Cardiac septum (tissue), 1 donor: ENCODE measurements at places on chromosomes 7 and 10. TPM values are rescaled to one million over a fixed set of nuclear protein-coding genes. Genes with fewer than 3 reads are reported as not detected.
A peak's percentile ranks its signal among the peaks of the same experiment; 100 is the strongest.

DNA sequence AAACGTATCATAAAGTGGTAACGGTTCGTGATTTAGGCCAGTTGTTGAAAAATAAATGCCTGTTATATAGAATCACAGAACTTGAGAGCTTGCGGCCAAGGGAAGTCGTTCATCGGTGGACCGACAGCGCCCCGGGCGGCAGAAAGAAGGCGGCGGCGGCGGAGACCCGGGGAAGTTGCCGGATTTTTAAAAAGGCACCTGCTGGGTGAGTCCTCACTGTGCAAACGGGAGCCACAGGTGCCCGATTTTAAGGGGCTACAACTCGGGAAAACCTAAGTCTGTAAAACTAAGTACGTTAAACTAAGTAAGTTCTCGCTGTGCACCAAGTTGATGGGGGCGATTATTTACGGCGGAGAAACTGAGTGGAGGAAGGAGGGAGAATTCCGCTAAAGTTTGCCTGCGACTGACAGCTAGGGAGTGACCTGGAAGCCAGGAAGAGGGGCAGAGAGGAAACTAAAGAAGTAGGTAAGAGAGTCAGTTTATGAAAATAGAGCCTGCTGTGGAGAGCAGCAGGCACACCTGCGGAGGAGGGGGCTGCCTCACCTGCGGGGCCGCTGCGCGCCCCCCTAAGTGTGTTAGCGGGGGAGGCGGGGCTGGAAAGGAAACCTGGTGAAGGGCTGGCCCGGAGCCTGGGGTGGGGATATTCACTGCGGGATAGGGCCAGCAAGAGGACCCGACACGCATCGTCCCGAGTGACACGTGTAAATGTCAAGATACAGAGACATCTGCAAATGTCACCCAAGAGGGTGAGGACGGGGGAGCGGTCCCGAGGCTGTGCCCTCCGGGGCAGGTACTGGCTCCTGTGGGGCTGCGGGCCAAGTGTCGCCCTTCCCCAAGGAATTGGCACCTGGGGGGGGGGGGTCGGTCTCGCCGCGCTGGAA, 996 bp downstream of the ADAM12 start:
- no peak for DNase-seq

Gene CALHM3
- not detected for total RNA-seq

Gene CALHM1
- total RNA-seq = not detected

DNA sequence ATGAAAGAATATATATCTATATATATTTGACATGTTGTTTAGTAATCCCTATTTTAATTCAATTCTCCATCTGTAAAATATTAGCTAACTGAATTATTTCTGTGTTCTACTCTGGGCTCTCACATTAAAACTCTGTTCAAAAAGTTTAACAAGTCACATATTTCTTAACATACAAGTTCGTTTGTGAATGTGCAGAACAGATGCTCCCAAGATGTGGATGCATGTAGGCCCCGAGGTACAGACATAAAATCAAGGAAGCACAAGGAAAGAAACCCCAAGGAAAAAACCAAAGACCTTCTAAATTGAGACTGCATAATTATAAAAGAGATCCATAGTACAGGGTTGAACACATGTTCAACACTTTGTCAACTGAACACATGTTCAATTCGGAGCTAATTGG, 175.1 kb downstream of the LRRTM3 start:
- no peak for DNase-seq

DNA sequence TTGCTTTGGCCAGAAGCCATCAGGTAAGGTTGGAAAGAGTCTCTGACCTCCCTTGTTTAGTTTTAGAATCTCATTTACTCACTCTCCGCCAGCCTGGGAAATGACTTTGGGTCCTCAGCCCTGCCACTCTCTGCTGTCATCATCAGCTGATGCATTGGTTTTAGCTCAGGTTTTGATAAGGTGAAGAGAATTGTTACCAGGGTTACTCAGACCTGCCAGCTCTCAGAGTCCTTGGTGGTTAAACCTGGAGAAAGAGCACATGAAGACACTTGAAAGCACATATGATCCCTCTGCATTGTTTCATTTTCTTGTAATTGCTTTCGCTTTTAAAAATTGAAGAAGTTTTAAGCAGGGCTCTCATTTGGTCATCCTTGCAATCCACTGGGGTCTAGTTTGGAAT, 4.0 kb upstream of the CROT start:
- DNase-seq = no peak

DNA sequence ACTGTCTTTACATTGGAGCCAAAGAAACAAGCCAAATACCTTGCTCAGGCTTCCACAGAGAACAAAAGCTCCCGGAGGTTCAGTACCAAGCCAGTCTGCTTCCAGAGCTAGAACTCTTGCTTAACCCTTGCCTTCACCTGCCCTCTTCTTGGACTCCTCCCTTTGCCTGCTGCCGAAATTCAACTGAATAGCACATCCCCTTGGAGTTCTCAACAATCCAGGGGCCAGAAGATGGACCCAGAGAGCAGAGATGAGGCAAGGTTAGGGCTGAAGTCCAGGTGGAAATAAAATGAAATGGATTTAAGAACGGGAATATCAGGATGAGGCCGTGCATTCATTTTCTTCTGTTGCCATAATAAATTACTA, 876 bp upstream of the PIK3AP1 start:
- DNase-seq = no peak

DNA sequence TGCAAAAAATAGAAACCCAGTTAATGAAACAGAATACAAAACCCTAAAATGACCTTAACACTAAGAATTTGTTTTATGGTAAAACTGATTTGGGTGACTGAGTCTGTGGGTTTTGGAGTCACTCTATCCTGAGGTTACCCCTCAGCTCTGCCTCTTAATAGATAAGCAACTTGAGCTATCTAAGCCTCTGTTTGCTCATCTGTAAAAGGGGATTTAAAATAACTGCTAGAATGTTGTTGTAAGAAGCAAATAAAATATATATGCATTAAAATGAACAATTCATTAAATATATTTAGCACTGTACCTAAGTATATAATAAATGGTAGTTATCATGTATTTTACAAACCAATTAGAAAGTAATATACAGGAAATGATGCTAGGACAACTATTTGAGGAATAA, 115.4 kb downstream of the CABCOCO1 start:
- DNase-seq = no peak

DNA sequence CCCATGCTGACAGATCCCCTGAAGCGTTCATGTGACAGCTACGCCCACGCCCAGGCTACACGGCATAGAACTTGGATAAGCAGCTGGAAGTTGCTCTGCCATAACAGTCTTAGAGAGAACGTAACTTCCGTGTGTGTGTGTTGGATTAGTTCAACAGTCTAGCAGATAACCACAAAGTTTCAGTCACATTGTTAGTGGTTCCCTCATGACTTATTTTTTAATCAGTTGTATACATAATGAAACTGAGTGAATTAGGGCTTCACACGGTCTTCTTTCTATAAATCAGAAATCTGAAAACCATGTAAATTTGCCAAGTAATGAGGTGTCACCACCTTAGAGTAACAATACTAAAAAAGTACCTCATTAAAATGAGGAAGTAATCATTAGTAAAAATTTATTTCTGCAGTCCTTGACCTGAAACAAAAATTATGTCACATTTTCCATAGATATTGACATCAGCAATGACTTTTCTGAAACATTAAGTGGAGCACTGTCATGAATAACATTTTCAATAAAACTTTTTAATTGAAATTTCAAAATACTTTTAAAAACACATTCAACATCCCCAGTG, 21.7 kb upstream of the MACC1 start:
- no peak for DNase-seq

- no peak for DNase-seq
Measured at GRCh38 chr10:74202356-74202755, 51.3 kb downstream of the ADK start.

- no peak for DNase-seq
Measured at GRCh38 chr7:6026820-6027311, 4.3 kb upstream of the ANKRD61 start.

DNA sequence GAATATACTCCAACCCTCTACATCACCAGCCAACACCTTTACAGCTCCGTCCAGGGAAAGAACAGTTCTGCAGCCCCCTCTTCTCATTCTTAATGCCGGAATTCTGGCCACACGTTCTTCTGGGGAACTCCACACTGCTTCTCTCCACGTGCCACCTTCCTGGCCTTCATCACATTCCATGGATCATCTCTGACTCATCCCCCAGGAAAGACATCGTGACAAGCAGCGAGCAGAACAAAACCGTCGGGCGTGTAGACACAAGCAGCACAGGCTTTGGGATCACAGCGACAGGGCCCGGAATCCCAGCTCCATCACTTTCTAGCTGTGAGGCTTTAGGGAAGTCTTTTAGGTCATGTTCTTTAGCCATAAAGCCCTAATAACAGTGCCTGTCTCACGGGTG, 590.3 kb upstream of the FOXK1 start:
- DNase-seq = peak; percentile 29

GRCh38 chr10:49505589-49505988, 33.3 kb downstream of the ERCC6 start:
- DNase-seq = no peak

DNA sequence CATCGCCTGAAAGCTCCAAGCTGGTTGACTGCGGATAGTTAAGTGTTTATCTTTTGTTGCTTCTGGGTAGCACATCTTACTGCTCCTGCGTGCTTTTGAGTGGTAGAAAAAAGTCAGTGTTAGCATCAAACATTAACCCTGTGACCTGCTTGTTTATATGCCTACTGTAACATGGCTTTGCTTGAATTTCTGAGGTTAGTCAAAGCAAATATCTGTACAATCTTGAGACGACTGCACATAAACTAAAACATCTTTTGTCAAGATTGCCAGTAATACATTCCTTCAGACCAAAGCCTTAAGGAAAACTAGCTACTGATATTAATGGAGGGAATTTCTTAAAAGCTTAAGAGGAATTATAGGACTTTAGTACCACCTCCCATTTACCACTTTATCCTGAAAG, 163.7 kb downstream of the BAMBI start:
- no peak for DNase-seq

GRCh38 chr7:80129785-80130184, 4.8 kb upstream of the GNAI1 start:
- no peak for DNase-seq

DNA sequence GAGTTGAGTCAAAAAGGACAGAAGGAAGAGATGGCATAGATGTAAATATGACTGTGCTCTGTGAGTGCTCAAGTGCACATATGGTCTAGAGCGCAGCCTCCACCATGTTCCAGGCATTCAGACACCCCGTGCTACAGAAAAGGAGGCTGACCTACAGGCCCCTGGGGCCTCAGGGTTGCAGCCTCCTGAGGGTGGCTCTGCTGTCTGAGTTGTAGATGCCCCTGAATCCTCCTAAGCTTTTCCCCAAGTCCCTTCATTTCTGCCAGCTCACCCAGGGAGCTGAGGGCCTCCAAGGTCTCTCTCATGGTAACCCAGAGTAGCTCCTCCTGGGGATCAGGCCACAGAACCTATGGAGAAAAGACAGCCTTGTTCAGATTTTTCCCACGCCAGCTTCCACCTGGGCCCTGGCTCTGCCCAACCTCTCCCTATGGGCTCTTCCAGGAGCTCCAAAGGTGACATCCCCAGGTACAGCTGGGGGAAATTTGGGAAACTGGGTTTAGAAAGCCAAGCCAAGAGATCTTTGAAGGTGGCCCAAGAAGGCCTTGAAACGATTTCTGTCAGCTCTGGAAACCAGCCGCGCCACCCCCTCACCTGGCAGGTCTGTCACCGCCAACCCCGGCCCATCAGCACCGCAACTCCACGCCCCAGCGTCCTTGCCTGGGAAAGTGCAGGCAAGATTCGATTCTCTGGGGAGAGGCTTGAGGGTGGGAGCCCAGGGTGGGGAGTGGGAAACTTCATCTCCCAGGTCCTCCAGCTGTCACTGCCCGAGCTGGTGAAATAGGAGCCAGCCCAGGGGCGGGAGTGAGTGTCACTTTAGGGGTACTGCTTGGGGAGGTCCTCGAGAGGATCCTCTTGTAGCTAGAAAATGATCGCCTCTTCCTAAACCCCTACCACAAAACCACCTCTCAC, 2.4 kb downstream of the ZNF467 start:
- DNase-seq = no peak

Gene GJD4
- total RNA-seq = not detected

Gene NANOS1
- 10.3 TPM for total RNA-seq

Gene NSUN6
- 8.7 TPM for total RNA-seq

DNA sequence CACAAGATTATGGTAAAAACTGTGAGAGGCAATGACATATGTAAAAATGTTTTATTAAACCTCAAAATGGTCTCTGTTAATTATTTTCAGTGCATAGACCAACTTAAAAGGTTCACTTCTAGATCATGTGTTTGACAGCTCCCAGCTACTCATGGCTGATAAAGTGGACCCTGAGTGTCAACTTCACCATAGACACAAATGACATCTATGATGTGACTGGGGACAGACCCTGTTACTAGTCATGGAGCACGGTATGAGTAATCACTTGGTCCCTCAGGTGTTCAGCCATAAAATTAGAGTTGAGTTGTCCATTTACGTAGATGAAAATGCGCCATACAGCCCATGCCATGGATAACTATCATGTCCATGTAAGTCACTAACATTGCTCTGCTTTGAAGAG, 199.8 kb downstream of the ZNF365 start:
- DNase-seq = no peak

DNA sequence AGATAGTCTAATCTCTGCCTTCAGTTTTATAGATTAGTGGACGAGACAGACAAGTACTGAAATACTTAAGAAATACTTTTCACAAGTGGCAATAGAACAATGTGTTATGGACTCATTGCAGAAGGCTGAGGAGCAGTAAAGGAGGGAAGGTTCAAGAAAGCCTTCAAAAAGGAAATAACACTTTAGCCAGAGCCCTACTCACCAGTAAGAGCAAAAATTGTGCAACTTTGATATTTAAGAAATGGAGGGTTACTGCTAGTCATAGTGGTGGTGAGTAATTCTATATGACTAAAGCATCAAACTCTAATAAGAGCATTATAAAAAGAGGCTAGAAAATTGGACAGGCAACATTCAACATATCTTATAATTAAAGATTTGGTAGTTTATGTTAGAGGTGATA, 28.8 kb downstream of the PTPN12 start:
- DNase-seq = no peak

Gene PRSS37
- not detected for total RNA-seq

- no peak for DNase-seq
Measured at GRCh38 chr10:112327678-112328077, 44.5 kb downstream of the TECTB start.
